ENCODE measurements at places on chromosomes 7 and 10. TPM values are rescaled to one million over a fixed set of nuclear protein-coding genes. Genes with fewer than 3 reads are reported as not detected.
A peak's percentile ranks its signal among the peaks of the same experiment; 100 is the strongest.

Gene MEPCE
- 35.6 TPM for total RNA-seq

- no peak for DNase-seq
Measured at GRCh38 chr7:80923211-80923612, 4.4 kb upstream of the SEMA3C start.

DNA sequence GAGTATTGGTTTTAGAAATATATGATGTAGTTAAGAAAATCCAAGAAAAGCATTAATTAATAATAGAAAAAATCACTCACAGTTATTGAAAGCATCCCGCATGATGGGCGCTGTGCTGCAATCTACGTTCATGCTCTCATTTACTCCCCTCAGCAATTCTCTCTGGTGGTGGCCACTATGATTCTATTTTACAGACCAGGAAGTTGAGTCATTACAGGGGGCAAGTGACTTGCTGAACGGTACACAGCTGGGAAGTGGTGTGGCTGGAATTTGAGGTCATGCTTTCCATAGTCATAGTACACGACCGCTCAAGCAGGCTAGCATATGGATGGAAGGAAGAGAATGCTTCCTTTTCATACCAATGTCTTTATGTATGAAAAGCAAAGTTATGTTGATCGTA is 117.4 kb downstream of the TES start:
- DNase-seq: no peak

- no peak for DNase-seq
Measured at GRCh38 chr7:15602236-15602635, 40.4 kb upstream of the AGMO start.

DNA sequence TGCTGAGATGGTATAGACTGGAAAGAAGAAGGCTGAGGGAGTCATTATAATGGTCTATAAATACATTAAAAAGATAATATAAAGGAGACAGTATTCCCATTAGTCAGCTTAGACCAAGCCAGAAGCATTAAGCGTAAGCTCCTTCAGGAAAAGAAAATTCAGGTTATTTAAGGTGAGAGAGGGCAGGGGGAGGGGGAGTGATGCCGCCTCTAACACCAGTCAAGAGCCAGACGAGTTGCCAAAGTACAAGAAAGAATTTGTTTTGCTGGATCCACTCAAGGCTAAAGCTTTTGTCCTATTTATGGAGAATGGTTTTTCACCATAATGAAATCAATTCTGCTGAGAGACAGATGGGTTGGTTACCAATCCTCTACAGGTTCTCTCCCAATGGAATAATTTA is 99.3 kb downstream of the CFAP58 start:
- DNase-seq: no peak

GRCh38 chr7:36925691-36926090 is 201.4 kb upstream of the AOAH start:
- no peak for DNase-seq

DNA sequence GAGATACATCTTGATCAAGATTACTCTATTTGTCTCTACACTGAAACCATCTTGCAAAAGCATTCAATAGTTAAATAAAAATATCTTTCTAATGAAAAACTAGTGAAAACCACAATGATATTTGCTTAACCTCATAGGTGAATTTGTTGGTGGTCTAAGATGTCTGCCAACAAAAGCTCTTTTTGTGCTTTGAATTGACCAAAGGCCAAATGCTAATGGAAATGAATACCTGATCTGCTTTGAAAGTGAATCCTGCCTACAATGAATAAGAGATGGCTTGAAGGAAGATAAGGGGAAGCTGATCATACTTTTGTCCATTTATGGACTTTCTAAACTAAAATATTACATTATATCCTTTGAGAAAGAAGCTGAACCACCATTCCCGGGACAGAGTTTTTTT is 228.9 kb upstream of the ETV1 start:
- DNase-seq: no peak

DNA sequence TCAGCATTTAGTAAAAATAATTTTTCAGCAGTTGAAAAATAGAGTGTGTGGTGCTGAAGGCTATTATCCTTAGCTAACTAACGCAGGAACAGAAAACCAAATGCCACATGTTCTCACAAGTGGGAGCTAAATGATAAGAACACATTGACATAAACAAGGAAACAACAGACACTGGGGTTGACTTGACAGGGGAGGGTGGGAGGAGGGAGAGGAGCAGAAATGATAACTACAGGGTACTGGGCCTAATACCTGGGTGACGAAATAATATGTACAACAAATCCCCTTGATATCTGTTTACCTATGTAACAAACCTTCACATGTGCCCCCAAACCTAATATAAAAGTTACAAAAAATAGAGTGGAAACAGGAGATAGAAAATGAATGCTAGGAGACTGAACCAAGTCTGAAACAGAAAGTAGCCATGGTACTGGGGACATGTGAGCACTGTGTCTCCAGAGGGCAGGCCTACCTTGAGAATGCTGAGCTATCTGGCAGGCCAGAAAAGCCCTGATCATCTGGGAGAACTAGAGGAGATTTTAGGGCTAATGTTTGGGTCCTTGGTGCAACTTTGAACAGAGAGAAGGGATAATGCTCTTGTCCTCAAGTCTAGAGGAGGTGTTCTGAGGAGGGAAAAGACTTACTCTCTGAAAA is 4.7 kb upstream of the EFCAB10 start:
- DNase-seq: no peak

Gene MMP21
- total RNA-seq: 0.69 TPM

Gene ANKRD7
- not detected for total RNA-seq

DNA sequence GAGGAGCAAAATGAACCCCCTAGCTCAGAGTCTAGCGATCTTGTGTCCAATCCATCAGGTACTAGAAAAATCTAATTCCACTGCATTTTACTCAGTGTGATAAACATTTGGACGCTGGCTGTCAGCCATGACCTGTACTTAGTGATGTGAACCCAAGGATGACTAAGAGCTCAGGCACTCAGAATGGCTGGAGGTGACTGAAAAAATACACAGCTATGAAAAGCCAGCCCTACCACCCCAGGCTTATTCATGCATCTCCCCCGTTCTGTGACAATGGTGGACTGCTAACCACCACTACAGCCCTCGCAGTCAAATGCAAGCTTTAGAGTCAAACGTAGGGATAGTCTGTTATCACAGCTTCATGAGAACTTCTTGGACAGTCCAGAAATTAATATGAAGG is 14.9 kb downstream of the AFAP1L2 start:
- no peak for DNase-seq

DNA sequence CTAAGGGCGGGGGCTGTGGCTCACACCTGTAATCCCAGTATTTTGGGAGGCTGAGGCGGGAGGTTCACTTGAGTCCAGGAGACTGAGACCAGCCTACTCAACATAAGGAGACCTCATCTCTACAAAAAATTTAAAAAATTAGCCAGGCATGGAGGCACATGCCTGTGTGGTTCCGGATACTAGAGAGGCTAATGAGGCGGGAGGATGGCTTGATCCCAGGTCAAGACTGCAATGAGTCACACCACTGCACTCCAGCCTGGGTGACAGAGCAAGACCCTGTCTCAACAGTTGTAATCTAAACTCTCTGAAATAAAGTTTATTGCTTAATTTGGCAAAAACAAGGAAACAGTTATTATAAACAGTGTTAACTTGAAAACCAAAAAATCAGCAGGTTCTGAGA is 123.3 kb downstream of the USP6NL start:
- no peak for DNase-seq

Gene COMTD1
- 28.0 TPM for total RNA-seq

DNA sequence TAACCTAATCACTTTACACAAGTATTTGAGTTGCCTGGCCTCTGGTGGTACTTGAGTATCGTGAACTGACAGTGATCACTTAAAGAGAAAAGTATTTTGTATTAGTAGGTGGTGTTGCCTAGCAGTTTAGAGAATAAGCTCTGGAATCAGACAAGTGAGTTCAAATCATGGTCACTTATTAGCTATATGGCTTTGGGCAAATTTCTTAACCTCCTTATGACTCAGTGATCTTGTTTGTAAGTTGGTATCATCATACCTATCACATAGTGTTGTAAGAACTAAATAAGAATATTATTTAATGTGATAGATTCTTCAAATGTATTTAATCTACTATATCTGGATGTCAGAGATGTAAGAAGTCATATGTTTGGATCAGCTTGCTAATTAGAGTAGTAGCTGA is 163.8 kb downstream of the RNF133 start:
- DNase-seq: no peak

DNA sequence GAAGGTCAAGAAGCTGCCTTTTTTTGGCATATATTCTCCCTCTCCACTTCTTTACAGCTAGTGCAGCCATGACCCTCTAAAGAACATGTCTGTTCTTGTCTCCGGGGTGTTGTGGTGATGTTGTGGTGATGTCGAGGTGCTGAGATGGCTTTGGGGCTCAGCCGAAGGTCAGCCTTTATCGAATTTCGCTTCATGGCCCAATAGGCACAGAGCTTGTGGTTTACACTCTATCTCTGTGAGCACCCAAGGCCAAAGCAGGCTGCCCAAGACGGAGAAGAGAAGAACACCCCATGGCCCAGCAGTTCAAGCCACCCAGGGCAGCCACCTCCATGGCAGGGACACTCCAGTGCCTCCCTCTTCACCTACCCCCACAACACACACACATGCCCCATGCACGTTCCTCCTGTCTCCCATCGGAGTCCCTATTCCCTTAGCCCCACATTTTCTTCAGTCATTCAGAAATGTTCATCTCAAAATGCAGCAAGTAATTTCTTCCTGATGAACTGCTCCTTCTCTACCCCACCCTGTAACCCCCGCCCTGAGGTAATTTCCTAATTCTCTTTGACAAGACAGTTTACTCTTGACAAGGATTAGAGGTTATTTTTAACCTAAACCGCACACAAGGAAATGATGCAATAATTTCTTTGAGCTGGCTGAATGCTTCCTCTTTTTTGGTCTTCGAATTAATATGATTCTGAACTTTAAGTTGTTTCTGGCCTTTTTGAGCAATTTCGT is 18.6 kb upstream of the ADRB1 start:
- DNase-seq: peak; percentile 41

- no peak for DNase-seq
Measured at GRCh38 chr10:90945491-90946070, 24.7 kb upstream of the ANKRD1 start.

- DNase-seq: no peak
Measured at GRCh38 chr10:100775386-100775785, 30.0 kb downstream of the PAX2 start.

Gene WAPL
- total RNA-seq: 24.5 TPM

DNA sequence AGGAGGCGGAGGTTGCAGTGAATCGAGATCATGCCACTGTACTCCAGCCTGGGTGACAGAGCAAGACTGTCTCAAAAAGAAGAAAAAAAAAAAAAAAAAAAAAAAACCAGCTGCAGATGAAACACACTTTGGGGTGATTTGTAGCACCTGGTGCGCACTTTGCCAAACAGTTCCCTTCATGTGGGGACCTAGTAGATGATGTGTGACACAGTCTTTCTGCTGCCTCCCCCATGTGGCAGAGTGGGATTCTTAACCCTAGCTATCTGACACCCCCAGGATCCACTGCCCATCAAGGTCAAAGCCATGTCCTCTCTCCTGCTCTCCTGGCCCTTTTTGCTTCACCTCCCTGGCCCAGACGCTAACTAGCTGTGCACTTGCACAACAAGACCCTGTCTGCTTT is 52.1 kb upstream of the PDZD8 start:
- DNase-seq: no peak

- DNase-seq: no peak
Measured at GRCh38 chr7:105336009-105336408, 52.7 kb downstream of the SRPK2 start.

GRCh38 chr10:69759641-69760040 is 42.1 kb upstream of the COL13A1 start:
- DNase-seq: no peak

Gene PRLHR
- not detected for total RNA-seq

DNA sequence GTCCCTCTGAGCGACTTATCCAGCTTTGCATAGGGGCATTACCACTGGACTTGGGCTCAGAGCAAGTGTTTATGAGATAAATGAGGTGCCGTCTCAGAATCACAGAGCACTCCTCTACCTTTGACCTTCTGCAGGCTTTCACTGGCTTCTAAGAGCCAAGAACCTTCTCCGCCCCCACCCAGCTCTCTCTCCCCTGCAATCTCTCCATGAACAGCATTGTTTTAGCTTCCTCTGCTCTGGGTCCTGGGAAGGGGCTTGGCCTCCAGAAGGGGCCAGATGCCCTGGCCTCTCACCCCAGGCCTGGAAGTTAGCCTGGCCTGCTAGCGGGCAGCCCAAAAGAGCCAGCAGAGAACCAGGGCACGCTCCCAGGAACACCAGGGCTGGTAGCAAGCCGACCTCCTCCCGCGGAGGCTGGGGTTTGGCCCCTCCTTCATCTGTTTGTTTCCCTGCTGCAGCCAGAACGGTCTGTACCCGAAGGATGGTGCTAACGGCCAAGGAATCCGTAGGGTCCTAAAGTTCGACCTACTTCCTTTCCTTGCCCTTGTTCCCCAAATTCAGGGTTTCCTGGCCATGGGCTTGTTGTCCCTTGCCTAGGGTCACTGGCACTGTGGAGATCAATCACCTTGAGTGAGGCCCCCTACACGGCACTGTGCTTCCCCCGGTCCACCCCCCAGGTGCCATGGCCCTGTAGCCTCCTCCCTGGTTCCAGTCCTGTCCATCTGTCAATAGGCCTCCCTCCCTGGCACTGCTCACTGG is 18.7 kb upstream of the DDIT4 start:
- DNase-seq: peak; percentile 93

DNA sequence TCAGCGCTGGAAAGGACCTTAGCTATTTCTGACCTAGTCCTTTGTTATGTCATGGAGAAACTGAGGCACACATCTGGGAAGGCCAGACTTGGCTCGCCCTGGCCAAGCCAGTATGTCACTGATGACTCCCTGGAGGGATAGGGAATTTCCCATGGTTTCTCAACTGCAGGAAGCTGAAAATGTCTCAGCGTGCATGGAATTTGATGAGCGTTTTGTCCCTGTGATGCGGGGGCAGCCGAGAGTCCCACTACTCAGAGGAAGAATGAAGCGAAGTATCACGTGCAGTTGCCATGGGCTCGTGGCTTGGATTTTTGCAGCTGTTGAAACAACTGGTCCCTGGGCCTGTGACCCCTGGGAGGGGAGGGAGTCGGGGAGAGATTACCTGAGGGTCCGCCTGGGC is 44.8 kb downstream of the CLIP2 start:
- no peak for DNase-seq

GRCh38 chr10:118963341-118963740 is 66.2 kb upstream of the NANOS1 start:
- DNase-seq: no peak

DNA sequence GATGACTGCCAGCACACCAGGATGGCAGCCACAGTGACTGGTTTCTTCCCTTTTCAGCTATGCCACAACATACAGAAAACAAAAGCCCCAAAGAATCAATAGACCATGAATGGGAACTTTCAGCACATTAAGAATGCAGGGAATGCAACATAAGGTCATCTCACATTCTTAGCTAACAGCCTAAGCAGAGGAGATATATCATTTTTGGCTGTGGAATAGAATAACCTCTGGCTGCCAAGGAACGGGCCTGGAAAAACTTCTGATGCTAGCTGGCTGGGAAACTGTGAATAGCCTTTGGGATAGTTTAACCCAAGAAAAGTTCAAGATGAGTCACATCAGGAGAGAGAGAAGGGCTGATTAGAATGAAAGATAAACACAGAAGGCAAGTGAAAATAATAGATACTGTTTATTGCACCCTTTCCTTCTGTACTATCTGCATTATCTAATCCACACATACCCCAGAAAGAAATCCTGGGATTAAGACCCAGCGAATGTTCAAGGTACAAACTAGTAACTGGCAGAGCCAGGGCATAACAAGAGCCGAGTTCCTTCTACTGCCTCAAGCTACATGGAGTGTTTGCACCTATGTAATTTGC is 169.2 kb downstream of the SEMA3A start:
- DNase-seq: no peak

Gene PIP
- total RNA-seq: 0.77 TPM

GRCh38 chr7:43449577-43449976 is 133.3 kb upstream of the STK17A start:
- DNase-seq: no peak

GRCh38 chr10:35652824-35653223 is 10.7 kb upstream of the FZD8 start:
- no peak for DNase-seq
